ENCODE measurements at places on chromosomes 5 and 9.

DNA sequence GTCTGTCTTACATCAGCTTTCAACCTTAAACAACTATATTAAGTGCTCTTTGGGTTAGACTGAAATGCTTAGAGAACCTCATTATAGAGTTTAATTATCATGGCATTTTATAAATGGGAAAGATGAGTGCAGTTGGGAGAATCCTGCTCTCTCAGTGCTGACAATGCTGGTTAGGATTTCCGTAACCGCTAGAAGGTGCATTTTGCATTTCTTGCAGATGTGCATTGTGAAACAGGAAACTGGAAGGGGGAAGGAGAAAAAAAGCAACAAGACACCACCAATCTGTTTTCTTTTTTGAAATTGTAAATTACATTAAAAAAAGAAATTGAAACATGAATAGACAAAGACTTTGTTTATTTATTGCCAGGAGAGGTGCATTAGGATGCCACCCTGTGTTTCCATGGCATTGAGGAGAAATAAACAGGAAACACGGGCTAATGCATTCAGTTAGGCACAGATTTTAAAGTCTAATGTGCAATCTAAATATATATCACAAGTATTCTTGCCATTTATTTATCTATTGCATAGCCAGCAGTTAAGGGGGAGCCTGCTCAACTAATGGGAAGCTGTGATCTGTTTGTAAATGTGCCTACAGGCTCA lies 478.9 kb downstream of the PSAT1 start:
- peak; percentile 6 for DNase-seq

DNA sequence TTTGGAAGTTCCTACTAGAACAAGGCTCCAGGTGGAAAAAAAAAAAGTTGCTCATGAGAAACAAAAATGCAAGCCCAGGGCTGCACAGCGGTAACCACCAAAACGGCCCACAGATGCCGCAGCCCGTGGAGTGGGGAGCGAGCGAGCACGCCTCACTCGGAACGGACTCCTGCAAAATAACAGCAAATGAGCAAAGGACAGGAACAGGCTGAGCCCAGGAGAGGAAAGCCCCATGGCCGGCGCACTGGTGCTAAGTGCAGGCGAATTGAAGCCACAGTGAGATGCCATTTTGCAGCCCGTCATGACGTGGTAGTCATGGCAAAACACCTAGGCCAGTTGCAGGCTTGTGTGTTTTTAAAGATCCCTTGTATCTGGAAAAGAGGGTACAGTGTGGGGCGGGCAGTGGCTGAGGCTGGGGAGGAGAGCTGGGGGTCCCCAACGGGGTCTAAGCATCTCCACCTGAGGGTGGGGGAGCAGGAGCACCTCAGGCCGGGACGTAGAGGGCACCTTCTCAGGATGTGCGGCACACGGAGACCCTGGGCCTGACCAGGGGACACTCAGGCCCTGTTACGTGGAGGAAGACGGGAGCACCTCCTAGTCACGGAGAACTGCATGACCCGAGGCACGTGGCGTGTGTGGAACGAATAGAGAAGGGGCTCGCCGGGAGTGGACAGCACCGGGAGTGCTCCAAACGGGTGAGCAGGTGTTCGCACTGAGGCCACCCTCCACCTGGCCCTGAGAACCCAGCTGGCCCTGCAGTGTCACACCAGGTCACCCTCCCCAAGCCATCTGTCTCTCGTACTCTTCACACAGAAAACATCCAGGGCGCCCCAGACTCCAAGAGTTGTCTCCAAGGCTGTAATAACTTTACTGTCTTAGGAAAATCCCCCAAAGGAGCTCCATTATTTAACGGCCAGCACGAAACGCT lies 10.7 kb downstream of the GRM6 start:
- no peak for DNase-seq

- no peak for DNase-seq
These were observed 514 bp downstream of the FOXB2 start for GRCh38 chr9:77019926-77020412.

GRCh38 chr9:102922526-102922925 lies 72.6 kb upstream of the CYLC2 start:
- DNase-seq: no peak

DNA sequence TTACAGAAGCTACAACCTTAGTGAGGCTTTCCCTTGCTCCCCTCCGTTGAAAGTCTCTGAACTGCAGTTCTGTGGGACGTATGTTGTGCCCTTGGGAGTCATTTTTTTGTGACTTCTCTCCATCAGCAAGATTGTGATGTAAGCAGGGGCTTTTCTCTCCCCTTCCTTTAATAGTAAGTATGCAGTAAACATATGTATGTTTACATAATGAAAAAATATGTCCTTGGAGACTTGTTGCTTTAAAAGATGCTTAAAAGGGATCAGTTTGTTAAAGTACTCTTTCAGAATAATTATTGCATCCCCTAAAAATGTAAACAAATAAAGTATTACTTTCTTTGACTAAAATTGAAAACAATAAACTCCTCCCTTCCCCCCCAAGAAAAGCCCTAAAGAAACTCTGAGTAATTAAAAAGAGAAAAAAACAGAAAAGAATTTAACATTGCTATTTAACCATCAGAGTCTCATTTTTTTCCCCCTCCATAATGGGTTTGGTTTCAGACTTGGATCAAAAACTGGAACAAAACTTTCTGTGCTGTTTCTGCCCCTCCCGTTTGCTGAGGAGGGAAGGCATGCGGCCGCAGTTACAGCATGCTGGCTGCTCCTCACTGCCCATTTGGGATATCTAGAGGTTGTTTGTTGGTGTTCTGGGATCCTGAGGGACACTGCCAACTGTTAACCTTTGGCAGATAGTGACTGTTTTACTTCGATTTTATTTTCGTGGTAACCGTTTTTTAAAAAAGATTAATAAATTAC lies 40.2 kb downstream of the TRIO start:
- DNase-seq: no peak

- no peak for DNase-seq
These were observed 13.6 kb downstream of the TDRD7 start for GRCh38 chr9:97425336-97425972.

DNA sequence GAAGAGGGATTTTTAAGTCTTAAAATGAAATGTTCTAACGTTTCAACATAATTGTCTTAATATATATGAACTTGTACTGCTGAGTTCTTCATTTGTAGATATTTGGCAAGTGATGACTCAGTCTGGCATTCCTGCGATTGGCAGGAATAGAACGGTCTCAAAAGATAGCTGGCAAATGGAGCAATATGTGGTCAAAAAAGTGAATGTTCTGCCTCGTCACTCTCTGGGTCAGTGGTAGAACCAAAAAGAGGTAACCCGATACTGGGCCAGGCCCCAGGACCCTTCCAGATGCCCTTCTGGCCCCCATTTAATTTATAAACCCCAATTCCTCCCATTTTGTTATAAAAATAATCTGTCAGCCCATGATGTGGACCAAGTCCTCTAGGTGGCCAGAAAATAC lies 39.2 kb downstream of the ZNF366 start:
- DNase-seq: no peak

- no peak for DNase-seq
These were observed 60.3 kb upstream of the EPB41L4A start for GRCh38 chr5:112479418-112479817.

DNA sequence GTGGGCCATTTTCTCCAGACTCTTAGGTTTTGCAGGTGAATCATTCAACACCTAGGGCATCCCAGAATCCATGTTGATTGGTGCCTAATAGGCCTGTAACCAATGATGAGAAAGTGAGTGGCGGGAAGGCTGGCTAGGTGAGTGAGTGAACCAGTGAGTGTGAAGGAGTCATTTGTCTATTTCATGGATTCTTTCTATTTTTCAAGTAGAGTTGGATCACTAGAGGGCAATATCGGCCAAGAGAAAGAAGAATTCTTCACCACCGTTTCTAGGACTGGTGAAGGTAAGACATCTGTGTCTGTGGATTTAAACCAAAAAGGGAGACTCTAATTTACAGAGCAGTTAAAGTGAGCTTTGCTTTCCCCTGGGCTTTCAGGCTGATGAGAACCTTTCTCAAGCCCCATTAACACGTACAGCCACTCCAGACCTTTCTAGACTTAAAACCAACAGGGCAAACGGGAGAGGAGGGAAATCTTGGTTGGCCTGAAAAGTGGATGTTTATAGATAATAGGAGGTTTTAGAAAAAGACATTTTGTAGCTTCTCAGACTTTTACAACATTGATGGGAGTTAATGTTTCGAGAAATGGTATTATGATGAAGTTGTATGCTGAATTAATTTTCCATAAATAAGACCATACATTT lies 114.3 kb upstream of the IL12B start:
- DNase-seq: no peak

GRCh38 chr9:38048316-38048969 lies 20.6 kb downstream of the SHB start:
- no peak for DNase-seq

GRCh38 chr9:102974530-102974929 lies 20.6 kb upstream of the CYLC2 start:
- no peak for DNase-seq

DNA sequence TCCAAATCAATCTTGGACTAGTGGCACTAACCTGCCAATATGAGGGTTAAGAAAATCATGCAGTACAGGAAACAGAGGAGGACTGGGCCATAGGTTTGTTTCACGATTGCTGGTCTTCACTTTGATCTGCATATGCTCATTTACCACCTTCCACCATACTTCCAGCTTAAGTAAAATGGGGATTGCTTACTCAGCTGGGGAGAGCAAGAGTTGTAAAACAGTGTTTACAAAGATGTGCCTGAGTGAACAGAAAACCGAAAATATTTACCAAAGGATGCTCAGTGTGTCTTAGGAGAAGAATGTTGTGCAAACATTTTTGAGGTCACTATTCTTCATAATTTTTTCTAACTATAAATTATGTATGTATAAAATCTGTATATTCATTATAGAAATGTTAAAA lies 65.1 kb upstream of the DNAH5 start:
- no peak for DNase-seq

DNA sequence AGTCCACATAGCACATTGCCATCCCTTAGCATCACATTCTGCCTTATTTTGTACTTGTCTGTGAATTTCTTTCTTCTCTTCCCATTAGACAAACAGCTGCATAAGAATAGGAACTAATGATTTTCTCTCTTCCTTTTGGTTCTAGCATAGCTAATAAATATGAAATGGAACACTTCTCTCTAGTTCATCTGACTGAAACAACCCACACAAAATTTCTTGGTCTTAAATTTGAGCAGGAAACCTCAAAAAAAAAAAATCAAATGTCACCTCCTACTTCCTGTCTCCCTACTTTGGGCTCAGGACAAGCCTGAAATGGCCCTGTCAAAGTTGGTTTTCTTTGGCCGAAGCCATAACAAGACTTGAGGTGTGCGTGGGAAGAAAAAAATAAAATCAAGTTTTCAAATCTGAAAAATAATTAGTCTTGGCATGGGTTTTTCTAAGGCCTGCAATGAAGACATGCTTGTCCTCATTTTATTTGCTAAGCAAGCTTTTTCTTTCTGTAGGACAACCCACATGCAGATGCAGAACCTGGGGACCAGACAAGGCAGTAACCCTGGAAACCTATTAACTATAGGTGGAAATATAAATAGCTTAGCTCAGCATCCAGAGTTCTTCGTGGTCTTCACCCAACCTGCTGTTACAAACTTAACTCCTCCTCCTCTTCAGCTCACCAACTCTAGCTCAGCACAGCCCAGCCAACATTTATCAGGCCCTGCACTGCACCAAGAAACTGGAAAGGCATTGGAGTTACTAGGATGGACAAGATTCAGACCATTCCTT lies 523.5 kb upstream of the KLF4 start:
- DNase-seq: no peak

- no peak for DNase-seq
These were observed 67.2 kb downstream of the CAMSAP1 start for GRCh38 chr9:135840107-135840506.

- DNase-seq: no peak
These were observed 17.5 kb downstream of the ADAM19 start for GRCh38 chr5:157558041-157558595.

GRCh38 chr9:136831720-136832104 lies 10.6 kb upstream of the AJM1 start:
- DNase-seq: no peak

- no peak for DNase-seq
These were observed 27.3 kb downstream of the IRX1 start for GRCh38 chr5:3622961-3623360.

- DNase-seq: no peak
These were observed 168.3 kb downstream of the PRR16 start for GRCh38 chr5:120632430-120632829.

GRCh38 chr9:136996361-136997292 lies at the start of gene CLIC3:
Gene CLIC3 (minus strand): TSS chr9:136996568. CDS start chr9:136996543, 25 bp downstream.
- DNase-seq: no peak

DNA sequence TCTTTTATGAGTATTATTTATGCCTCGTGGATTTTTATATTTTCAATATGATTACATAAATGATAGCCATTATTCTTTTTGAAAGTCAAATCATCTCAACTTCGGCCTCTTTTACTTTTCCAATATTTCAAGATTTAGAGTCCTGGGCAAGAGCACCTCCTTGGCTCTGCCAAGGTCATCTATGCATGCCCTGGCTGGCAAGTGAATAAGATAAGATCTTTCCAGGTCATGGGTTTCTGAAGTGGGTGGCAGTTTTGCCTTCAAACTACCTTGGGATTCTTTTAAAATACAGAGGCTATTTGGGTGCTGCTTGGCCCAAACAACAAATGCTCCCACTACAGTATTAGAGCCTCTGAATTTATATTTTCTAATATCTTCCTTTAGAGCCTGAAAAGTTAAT lies 95.4 kb downstream of the CWC27 start:
- no peak for DNase-seq

DNA sequence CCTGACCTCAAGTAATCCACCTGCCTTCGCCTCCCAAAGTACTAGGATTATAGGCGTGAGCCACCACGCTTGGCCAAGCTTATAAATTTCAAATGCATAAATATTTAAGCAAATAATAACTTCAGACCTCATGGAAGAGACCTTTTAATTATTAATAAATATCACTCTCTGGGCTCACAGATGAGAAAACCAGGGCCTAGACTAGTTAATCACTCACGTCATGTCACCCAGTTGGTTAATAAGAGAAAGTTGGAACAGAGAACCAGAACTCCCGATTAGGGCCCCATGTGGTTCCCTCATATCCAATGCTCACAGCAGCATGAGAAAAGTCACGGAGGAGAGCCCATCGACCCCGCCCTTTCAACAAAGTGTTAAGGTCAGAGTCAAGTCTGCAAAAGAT lies 79.3 kb downstream of the EPB41L4A start:
- DNase-seq: no peak

DNA sequence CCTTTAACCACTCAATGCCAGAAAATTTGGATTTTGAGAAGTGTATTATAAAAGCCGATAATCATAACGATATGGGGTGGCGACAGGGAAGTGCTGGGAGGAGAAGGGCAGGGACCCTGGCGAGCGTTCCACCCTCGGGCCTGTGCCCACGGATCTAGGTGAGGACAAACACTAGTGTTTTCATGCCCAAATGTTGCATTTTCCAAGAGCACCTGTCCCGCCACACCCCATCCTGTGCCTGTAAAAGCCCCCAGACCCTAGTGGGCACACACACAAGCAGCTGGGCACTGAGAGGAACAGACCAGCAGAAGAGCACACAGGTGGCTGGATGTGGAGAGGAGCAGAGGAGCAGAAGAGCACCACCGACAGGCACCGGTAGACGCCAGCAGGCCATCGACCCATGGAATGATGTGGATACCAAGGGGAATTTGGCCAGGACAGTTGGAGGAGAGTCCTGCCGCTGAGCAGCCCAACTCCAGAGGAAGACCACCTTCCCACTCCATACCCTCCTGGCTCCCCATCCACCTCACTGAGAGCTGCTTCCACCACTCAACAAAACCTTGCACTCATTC lies 315.0 kb downstream of the EDIL3 start:
- no peak for DNase-seq
